Esophagus squamous epithelium (tissue), 5 donors: ENCODE measurements at places on chromosomes 2 and 18. TPM values are rescaled to one million over a fixed set of nuclear protein-coding genes. Genes with fewer than 3 reads are reported as not detected.
A peak's percentile ranks its signal among the peaks of the same experiment; 100 is the strongest.

DNA sequence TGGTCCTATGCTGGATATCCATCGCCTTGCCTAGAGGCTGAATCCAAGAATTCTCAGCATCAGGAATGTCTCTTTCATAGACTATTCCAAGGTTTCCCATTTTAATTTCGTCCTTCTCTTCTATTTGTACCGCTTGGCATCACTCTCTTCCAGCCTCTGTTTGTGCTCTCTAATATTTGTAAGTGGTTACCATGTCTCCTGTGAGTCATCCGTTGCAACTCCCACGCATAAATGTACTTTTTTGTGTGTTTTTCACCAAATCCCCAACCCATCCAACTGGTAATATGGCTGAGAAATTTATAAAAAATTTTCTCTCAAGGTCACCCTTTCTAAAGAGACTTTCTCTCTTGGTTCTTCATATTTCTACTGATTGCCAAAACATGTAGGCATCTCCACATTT lies 21.8 kb downstream of the COLEC12 start:
- no peak for DNase-seq

GRCh38 chr2:200810998-200811332 lies 745 bp upstream of the BZW1 start:
- no peak for DNase-seq

Gene ZNF532
- total RNA-seq = 30.7 TPM

GRCh38 chr2:86807133-86807467 lies 16.4 kb upstream of the CD8A start:
- no peak for DNase-seq

Gene DSG4
- not detected for total RNA-seq

GRCh38 chr2:20025065-20025786 lies 12.8 kb upstream of the MATN3 start:
- no peak for DNase-seq

- DNase-seq = no peak
These were observed 17.3 kb upstream of the RHOB start for GRCh38 chr2:20429528-20429927.

Gene DAPL1
- 220 TPM for total RNA-seq

GRCh38 chr18:76364282-76365259 lies 130.5 kb downstream of the ZNF516 start:
- DNase-seq = no peak

DNA sequence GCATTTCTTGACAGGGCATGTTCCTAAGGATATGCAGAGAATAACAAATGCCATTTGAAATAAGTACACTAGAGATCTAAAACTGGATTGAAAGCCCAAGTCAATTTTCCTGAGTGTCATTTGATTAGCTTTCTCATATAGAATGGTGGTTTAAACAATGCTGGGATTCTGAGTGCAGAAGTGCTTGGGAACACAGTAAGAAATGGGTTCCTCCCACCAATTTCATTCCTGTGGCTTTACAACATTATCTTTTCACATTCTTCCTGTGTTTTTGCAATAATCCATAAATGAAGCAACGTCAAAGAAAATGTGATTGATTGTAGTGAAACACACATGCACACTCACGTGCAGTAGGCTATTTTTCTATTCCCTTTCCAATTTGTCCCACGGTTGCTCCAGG lies 1858.4 kb upstream of the PIK3C3 start:
- DNase-seq = no peak

- DNase-seq = no peak
These were observed 13.3 kb downstream of the DGKD start for GRCh38 chr2:233367586-233367985.

- DNase-seq = no peak
These were observed 45.3 kb upstream of the SPAG16 start for GRCh38 chr2:213238753-213239495.

GRCh38 chr2:50952596-50952995 lies 79.3 kb downstream of the NRXN1 start:
- DNase-seq = no peak

GRCh38 chr18:13086906-13087305 lies 95.7 kb downstream of the CEP192 start:
- DNase-seq = no peak

GRCh38 chr18:77551055-77551454 lies 301.4 kb downstream of the GALR1 start:
- no peak for DNase-seq

Gene ZNF2
- 3.8 TPM for total RNA-seq

DNA sequence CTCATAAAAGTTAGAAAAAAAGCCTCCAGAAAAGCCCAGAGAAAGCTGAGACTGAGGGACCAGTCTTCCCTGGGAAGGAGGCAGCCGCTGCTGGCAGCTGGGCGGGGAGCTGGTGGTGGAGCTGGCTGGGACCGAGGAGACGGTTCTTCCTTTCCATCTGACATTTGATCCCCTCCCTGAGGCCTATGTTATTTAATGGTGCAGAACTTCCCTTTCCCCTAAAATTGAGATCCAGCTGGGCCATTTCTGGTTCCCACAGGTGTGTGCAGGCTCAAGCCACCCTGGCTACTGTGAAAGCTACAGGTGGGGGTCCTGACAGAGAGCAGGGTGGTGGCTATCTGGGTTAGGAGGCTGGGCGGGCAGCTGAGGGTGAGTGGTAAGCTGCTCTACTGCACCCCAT lies 81.5 kb upstream of the FZD7 start:
- no peak for DNase-seq

GRCh38 chr2:166013878-166014277 lies 60.3 kb upstream of the TTC21B start:
- DNase-seq = no peak

DNA sequence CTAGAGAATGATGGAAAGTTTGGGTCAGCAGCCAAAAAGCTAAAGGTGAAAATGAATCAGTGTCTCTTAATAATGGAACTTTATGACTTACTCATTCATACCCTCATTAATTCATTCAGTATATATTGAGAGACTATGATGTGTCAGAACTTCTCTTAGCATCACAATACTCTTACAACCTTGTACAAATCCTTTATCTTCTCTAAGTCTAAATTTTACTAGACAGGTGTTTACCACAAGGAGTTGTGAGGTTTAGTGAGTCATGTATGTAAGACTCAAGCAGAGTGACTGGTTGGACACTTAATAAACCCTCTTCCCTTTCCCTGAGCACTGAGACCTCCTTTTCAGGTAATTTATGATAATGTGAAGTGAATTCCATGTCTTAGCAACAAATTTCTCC lies 129.6 kb downstream of the PPP1R1C start:
- no peak for DNase-seq

Gene RGPD4
- not detected for total RNA-seq

GRCh38 chr2:172408143-172408766 lies 19.1 kb upstream of the ITGA6 start:
- DNase-seq = no peak

DNA sequence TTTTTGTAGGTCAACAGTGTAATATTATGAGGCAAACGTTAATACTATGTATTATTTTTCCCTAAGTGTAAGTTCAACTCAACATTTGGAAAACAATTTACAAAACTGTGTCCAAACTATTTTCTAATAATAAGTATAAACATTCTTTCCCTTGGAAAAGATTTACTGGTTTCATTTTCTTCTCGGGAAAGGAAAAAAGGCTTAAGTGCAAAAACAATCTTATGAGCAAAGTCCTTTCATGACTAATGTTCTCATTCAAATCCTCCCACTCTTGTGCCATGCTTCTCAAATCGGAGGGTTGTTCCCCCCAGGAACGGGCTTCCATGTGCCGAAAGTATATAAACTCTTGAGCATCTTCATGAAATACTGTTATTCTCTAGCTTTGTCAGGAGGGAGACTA lies 19.8 kb upstream of the L3MBTL4 start:
- no peak for DNase-seq

- no peak for DNase-seq
These were observed 405.3 kb upstream of the GALNT5 start for GRCh38 chr2:156852210-156852609.

Gene ARL4C
- 20.2 TPM for total RNA-seq

Gene EFEMP1
- total RNA-seq = 11.2 TPM

Gene IL1F10
- 0.53 TPM for total RNA-seq

- no peak for DNase-seq
These were observed 66.4 kb downstream of the MAPK4 start for GRCh38 chr18:50626317-50626716.

Gene PPP1R1C
- total RNA-seq = not detected

- DNase-seq = no peak
These were observed 257.7 kb upstream of the UBE2E3 start for GRCh38 chr2:180722551-180723239.

DNA sequence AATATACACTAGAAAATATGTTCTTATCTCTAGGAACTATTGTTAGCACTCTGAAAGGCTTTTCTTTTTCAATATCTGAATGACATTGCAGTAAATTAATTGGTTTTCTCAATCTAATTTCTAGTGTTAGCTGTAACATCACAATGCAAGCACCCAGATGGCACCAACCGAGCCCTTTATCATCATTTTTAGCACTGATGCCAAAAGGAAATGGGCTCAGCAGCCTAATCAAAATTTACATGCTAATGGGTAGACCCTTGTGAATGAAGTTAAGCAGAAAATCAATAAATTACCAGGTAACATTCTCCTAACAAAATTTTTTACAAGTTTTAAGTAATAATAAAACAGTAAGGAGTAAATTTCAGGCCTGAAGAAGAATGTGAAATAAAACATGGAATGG lies 53.5 kb upstream of the PGAP1 start:
- no peak for DNase-seq

- no peak for DNase-seq
These were observed 52.5 kb downstream of the SERTAD2 start for GRCh38 chr2:64601034-64601754.

DNA sequence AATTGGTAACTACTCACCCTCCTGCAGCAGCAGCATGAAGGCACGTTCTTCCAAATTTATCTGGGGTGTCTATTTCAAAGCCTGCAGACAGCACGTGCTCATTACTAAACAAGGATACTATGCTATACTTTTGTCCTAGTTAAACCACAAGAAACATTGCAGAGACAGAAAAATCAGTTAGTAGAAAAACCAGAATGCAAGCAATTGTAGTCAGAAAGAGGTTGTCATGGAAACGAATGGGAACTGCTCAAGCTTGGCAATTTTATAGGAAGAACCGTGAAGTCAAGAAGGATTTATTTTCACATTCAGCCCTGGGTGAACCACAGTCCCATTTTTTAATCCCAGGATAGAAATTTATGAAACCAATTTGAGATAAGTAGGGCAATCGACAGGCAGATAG lies 162.2 kb upstream of the PGAP1 start:
- DNase-seq = no peak

- no peak for DNase-seq
These were observed 161.2 kb downstream of the SEPTIN10 start for GRCh38 chr2:109452318-109453305.

DNA sequence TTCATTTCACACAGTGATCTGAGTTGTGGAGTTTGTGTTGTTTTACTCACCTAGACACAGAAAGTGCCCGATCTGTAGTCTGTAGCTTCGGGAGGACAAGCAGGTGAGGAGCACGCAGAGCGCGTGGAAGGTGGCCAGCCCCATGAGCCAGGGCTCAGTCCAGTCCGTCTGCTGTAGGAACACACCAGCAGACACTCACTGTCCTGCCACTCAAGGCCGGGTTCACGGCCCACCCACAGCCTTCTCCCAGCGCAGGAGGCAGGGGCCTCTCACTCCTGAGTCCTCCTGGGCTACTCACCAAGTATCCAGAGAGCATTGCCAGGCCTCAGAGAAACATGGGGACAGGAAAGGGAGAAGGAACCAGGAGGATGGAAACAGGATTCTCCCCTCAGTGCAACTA lies 1.7 kb downstream of the TMEM18 start:
- no peak for DNase-seq

GRCh38 chr2:120771111-120771780 lies 35.6 kb downstream of the GLI2 start:
- DNase-seq = no peak

GRCh38 chr2:47323009-47323821 lies 79.7 kb upstream of the MSH2 start:
- DNase-seq = peak; percentile 24

Gene TUBA4B
- not detected for total RNA-seq

Gene GCFC2
- 15.3 TPM for total RNA-seq

Gene CYTIP
- total RNA-seq = 12.4 TPM

Gene PARD6G
- total RNA-seq = 35.2 TPM

Gene IL36G
- total RNA-seq = 223 TPM

Gene SERPINB12
- total RNA-seq = not detected

Gene CYP27A1
- total RNA-seq = 3.5 TPM

Gene KIAA1328
- 5.2 TPM for total RNA-seq

DNA sequence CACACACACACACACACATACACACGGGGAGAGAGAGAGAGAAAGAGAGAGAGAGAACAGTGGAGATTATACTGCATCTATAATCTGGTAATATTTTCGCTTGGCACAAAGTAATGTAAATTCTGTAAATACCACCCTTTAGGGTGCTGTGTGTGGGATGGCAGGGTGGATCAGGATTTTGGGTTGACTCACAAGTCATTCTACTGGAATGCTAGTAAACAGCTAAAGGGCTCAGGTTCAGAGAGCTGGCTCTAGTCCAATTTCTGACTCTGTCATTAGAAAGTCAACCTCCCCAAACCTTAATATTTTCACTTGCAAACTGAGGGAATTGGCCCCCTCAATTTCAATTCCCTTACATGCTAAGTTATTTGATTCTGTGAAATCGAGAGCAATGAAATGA lies 308.3 kb downstream of the TSN start:
- no peak for DNase-seq

- DNase-seq = no peak
These were observed 108.4 kb downstream of the IRS1 start for GRCh38 chr2:226691255-226691654.

GRCh38 chr18:71831039-71831438 lies 713.1 kb downstream of the CBLN2 start:
- DNase-seq = no peak
